T-helper 2 cell (primary cell): ENCODE measurements at places on chromosomes 7 and 10.

DNA sequence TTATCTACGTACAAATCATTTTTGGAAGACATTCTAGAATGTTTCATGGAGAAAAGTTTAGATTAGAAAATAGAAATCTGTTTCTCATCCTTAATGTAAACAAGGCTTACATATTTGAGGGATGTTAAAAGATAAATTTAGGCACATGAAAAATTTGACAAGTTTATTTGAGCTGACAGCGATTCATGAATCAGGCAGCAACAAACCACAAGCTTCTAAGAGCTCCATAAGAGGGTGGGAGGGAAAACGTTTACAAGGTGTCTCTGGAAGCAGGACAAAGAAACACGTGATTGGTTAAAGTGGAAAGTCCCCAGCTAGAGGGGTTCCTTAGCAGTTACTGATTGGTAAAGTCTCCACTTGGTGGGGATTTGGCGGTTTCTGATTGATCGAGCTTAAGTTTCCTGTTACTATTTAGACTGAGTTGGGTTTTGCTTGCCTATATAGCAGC, 228.9 kb upstream of the PITRM1 start:
- no peak for DNase-seq

DNA sequence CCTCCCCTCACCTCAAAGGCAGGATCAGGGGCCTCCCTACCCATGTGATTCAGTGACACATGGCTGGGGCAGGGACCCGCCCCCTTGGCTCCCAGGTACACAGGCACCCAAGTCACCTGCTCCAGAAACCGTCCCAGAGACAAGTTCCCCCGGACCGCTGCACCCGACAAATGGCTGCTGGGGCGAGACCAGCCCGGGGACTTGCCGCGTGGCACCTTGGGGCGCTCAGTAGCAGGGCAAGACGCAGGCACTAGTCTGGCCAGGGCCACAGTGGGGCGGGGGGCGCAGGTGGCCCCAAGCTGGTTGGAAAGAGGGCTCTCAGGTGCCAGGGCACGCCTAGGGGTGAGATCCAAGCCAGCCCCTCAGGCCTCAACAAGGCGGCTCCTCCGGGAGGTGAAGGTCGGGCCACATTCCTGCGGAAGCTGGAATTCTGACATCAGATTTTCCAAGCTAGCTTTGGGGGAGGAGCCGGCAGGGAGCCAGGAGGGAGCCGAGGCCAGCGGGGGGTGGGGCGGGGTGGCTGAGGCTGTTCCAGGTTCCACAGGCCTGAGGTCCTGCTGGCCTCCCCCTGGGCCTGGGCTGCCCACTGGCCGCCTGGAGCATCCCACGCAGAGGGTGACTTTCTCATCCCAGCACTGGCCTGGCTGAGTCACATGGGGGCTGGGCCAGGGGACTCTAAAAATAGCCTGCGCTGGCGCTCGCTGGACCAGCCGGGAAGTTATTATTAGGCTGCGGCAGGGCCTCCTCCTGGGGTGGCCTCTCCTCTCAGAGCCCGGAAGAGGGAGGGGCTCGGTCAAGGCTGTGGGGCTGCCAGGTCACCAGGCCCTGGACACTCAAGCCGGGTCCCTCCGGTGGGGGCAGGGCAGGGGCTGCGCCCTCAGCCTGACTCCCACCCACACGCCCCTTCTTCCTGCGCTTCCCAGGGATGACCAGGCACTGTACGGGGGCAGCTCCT, 20.5 kb upstream of the INPP5A start:
- DNase-seq: no peak

DNA sequence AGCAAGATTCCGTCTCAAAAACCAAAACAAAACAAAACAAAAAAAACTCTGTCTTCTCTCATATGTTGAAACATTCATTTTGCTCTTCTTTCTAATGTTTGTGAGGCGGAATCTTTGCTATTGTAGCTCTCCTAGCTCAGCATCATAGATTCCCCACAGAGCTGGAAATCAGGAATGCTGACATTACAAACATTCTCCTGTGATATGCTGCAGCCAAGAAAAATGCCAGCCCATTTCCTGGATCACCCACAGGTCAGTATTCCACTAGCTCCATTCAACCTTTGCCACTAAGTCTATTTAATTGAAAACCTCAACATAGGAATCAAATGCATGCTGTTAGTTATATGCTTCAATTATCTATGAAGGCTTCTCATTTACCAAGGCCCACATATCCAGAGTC, 186.3 kb downstream of the IPMK start:
- DNase-seq: no peak

DNA sequence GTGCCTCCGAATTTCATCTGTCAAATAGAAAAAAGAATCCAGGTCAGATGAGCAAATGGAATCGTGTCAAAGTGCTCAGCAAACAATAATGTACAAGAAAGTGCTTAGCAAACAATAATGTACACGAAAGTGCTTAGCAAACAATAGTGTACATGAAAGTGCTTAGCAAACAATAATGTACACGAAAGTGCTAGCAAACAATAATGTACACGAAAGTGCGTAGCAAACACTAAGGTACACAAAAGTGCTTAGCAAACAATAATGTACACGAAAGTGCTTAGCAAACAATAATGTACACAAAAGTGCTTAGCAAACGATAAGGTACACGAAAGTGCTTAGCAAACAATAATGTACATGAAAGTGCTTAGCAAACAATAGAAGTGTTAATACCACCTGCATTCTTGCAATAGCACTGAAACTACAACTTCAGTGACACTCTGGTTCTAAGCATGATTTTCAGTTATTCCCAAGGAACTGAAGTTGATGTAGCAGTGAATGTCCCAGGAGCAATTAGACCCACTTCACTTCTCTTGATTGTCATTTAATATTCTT, 33.4 kb upstream of the MYL10 start:
- DNase-seq: no peak

DNA sequence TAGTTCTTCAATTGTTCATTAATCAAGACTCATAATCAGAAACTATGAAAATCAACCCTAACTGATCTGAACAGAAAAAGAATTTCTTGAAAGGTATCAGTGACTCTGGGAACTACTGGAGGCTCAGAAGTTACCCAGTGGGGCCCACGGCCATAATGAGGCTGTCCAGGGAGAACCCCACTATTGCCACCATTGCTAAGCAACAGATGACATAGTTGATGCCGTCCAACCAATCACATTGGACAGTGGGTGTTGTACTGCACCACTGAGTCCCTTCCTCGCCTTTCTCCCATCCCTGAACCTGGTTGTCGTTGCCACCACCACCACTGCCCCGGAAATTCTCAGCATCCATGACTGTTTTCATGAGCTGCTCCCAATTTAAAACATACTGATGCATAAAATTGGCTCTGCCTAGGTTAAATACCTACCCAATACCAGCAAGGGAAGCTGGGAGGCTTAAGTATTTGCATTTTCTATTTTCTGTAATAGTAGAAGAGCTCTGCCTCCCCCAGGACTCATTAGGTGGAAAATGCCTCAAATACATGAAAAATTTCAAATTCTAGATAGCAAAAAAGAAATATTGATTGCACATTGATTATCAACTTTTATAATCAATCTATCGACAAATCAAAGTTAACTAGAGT, 26.7 kb upstream of the USP6NL start:
- no peak for DNase-seq

- no peak for DNase-seq
These were observed 63.4 kb downstream of the SYPL1 start for GRCh38 chr7:106048706-106049020.

DNA sequence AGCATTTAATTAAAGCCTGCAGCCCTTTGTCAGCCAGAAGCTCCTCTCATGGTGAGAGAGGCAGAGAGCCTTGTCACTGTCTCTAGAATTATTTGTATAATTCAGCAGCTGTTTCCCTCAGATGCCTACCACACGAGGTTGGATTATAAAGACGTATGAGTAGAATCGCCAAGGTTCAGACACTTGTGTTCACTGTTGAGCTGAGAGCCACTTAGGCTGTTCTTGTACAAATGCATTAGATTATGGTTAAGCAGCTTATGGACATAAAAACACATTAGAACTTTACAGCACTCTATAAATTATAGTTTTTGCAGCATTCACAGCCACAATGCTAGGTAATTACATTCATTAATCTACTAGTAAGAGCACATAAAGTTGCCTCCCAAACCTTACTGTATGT, 282.6 kb downstream of the AUTS2 start:
- no peak for DNase-seq

DNA sequence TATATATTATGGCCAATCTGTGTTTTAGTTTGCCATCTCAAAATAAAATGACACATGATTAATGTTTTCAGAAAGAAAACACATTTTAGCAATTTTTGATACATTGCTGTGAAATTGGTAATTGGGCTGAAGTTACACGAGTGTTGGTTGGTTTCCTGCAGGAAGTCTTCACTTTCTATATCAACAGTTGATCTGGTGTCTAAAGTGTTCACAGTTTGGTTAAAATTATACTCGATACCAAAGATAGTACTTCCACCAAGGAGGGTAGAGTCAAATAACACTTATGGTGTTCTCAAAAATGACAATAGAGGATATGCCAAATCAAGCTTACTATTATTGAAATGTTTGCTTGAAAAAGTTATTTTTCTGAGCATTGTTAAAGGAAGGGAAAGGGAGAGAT, 120.3 kb upstream of the GLCCI1 start:
- no peak for DNase-seq

DNA sequence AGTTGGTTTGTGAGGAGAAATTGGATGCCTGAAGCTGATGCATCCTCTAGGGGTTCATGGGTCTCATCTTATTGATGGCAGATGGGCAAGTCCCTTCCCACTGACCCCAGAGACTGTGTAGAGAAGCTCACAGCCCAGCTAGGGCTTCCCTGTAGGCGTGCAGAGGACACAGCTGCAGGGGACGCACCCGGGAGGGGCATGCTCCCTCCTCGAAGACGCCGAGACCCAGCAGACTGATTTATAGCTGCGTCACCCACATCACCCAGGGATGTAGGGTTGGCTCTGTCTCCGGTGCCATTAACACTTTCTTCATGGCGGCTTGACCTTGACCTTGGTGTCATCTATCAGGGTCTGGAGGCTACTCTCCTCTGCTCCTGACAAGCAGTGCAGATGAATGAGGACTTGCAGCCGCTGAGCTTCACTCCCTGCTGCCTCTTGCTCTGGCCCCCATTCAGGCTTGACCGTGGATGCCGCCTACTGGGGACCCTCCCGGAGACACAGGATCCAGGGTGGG, 549.7 kb downstream of the TCERG1L start:
- no peak for DNase-seq

DNA sequence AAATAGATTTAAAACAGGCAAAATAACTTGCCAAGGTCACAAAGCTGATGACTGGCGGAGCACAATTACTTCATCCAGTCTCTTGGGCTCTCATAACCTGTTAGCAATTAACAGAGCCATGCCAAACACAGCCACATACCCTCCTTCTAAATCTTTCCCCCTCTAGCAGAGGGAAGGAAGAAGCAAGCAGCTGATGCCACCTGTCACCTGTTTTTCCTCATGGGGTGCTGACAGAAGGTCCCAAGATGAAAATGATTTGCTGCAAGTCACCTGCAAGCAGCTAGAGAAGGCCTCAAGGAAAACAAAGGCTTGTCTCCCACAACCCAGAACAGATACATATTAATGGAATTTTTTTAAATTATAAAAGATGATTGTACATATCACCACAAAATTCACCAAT, 117.8 kb downstream of the GFRA1 start:
- DNase-seq: no peak

DNA sequence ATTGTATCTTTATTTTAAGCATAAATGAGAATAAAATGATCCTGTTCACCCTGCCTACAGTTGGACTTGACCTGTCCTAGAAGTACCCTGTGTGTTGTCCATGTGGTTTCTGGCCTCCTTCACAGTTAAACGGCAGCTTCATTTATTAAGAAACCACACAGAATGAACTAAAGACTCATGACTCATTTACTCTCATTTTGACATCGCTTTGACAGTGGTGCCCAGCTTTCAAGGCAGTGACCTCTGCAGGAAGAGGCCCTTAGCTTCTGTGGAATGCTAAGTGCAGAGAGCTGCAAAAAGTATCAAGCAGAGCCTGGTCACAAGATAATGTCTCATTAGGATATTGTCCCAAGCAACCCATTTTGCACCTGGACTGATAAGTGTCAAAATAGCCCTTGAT, 93.4 kb downstream of the AVL9 start:
- DNase-seq: peak; percentile 73

- DNase-seq: no peak
These were observed 26.1 kb downstream of the IL15RA start for GRCh38 chr10:5951167-5951711.

GRCh38 chr7:66255534-66256100, 50.5 kb downstream of the TPST1 start:
- DNase-seq: no peak

DNA sequence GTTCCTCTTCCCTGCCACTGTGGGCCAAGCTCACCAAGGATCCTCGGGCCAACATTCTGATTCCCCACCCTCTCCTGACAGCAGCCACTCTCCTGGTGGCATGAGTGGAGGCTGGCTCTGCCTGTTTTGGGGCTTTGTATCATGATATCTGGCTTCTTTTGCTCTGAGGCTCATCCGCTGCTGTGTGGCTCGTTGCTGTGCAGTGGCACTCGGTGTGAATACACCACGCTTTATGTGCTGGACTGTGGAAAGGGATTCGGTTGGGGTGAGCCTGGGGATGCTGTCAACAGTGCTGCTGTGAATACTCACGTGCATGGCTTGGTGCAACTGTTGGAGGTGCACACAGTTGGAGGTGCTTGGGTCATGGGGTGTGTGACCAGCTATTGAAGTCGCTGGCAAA, 208.5 kb downstream of the COBL start:
- DNase-seq: no peak

DNA sequence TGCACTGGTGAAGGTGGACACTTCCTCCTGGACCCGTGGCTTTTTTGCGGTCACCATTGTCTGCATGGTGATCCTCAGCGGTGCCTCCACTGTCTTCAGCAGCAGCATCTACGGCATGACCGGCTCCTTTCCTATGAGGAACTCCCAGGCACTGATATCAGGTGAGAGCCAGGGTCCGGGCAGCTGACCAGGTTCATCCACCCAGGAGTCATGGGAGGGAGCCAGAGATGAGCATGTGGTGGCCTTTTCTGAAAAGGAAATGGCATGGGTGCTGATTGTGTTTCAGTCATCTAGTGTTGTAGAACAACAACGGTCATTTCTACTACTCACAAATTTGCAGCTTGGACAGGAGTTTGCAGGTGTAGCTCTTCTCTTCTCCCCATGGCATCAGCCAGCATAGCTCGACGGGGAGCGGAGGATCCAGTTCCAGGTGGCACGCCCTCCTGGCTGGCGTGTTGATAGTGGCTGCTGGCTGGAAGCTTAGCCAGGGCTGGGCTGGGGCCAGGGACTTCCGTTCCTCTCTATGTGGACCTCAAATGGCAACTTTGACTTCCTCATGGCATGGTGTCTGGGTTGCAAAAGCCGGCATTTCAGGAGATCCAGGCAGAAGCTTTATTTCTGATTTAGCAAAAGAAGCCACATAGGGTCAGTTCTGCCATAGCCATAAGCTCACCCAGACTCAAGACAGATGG, 32.7 kb downstream of the SLC29A3 start:
- no peak for DNase-seq
